NCI-H187 treated with DMSO at 0.1 percent for 48 hours (cell line): ENCODE measurements at places on chromosomes 12 and 14.

DNA sequence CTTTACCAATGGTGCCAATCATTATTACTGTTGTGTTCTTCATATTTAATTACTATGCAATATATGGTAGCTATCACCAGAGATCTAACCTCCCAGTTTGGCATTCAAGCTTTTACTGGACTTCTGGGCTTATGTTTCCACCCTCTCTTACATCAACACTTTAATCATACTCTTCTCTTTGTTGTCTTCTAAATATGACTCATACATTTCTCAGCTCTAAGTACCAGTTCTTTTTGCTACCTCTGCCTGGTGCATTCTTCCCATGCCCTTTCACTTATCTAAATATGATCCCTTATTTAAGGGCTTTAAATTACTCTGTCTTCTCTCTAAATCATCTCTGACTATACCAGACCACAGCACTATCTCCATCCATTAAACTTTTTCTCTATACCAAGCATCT, 246.1 kb upstream of the CCDC196 start:
- DNase-seq, result no peak

GRCh38 chr12:47121146-47121545, 41.4 kb upstream of the AMIGO2 start:
- DNase-seq, result no peak

GRCh38 chr14:21711360-21711961, 37.8 kb upstream of the OR4E1 start:
- DNase-seq, result peak; percentile 27

- DNase-seq, result no peak
These were observed 28.3 kb downstream of the ATF7IP start for GRCh38 chr12:14393751-14394150.

- DNase-seq, result no peak
These were observed 34.9 kb upstream of the ZNF740 start for GRCh38 chr12:53145383-53146260.

DNA sequence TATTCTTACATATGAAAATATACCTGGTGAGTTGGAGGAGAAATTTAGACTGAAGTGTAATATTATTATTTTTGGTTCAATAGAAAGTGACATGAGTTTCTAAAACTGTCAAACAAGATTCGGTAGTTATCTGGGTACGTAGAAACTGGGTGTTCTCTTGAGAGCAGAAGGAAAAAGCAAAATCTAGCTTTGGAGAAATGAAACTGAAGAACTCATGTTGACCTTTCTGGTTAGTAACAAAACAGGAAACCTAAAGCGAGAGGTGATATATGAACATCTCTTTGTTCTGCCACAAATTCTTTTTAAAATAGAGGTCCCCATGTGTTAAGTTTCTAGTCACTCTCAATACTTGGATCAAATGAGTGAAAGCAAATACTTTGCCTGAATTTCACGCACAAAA, 401.7 kb downstream of the TRHDE start:
- DNase-seq, result no peak

- no peak for DNase-seq
These were observed 519.7 kb upstream of the TBX3 start for GRCh38 chr12:115203701-115204100.

DNA sequence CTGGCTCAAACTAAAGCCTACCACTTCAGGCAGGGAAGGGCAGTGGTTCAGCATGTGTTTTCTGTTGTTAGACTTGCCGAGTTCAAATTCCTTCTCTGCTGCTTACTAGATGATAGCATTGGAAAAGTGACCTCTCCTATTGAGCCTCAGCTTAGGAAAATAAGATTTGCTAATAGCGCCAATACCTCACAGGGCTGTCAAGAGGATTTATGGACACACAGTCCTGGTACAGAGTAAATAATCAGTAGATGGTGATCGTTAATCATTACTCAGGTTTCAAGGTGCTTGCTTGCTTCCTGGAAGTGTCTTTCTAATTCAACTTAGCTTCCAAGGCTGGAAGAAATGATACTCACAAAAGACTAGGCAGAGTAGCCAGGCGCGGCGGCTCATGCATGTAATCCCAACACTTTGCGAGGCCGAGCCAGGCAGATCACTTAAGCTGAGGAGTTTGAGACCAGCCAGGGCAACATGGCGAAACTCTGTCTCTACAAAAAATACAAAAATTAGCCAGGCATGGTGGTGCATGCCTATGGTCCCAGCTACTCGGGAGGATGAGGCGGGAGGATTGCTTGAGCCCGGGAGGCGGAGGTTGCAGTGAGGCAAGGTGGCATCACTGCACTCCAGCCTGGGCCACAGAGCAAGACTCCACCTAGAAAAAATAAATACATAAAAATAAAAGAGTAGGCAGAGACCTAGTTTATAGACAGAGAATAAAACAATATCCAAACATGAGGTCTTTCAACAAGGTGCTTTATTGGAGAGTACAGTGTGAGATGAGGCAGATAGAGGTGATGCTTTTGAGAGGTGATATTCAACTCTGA, 6.0 kb downstream of the PLA2G1B start:
- no peak for DNase-seq

DNA sequence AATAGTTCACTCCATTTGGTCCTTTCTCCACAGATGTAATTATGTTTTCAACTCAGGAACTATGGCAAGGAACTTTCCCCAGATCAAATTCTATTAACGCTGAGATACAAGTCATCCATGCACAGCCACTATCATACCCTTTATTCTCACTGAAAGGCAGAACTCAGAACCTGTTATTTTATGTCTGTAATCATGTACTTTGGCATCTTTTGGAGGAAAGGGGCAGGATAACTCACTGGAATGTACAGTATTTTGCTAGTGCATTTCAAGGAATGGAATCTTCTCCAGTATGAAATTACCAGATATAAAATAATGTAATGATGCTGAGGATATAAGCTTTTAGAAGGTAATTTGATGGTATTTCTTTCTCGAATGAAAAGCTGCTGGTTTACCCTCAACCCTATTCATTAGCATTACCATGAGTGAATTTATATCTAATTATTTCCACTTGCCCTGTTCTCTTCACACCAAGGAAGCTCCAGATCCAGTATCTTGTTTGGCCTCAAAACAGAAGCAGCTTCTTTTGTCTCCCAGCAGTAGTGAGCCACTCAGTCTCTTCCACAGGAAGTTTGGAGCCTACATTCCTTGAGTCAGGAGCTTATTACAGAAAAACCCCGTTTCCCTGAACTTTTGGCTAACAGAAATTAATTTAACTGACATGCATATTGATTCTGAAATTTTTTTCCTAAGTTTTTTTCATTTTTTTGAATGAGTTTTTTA, 10.0 kb upstream of the AMHR2 start:
- no peak for DNase-seq

- no peak for DNase-seq
These were observed 47.7 kb upstream of the FAM181A start for GRCh38 chr14:93879362-93879983.

- DNase-seq, result no peak
These were observed 59.9 kb downstream of the SLC6A12 start for GRCh38 chr12:154058-154457.

DNA sequence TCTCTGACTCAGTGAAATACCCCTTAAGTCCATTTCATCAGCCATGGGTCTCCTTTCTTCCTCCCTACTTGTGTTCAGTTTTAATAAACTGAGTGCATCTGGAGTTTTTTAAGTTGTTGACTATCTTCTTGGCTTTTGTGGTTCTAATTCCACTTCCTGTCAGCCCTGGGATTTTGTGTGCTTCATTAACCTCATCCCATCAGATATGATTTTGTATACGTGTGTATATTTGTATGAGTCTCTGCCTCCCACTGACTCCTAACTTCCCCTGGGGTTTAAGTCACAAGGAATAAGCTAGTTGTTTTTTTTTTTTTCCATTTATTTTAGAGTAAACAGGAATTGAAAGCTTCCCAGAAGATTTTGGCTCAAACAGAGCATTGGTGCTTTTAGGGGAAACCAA, 62.7 kb downstream of the TTLL5 start:
- no peak for DNase-seq

DNA sequence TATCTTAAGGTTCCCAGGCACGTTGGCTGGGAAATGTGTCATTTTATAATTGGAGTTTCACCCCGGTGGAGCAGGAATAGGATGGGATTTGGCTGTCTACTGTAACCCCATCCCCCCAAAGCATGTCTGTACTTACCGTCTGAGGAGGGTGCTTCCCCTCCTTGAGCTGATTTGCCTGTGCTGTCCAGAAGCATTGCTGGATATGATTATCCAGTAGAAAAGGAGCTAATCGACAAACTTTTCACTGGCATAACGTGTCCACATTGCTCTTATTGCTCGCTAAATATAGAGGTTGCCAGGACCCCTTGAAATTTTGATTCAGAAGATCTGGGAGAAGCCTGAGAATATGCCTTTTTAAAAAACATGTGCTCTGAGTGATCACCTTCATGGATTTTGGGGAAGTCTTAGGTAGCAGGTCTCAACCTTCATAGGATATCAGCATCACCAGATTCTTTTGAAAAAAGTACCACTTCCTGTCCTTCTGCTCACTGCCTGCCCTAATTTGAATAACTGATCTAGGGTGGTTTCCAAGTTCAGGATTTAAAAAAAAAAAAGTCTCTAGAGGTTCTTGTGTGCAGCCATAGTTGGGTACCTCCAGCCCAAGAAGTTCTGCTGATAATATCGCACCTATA, 80.4 kb upstream of the KCNA1 start:
- no peak for DNase-seq

- DNase-seq, result no peak
These were observed 89.5 kb upstream of the BCL2L14 start for GRCh38 chr12:11981121-11981733.

DNA sequence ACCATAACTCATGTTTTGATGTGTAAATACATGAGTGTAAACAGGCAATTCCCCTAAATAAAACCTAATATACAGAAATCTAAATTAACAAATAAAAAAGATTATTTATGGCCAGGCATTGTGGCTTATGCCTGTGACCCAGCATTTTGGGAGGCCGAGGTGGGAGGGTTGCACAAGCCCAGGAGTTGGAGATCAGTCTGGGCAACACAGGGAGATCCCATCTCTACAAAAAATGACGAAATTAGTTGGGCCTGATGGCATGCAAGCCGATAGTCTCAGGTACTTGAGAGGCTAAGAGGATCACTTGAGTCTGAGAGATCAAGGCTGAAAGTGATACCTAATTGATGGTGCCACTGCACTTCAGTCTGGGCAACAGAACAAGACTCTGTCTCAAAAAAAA, 48.7 kb downstream of the BCAT1 start:
- no peak for DNase-seq

DNA sequence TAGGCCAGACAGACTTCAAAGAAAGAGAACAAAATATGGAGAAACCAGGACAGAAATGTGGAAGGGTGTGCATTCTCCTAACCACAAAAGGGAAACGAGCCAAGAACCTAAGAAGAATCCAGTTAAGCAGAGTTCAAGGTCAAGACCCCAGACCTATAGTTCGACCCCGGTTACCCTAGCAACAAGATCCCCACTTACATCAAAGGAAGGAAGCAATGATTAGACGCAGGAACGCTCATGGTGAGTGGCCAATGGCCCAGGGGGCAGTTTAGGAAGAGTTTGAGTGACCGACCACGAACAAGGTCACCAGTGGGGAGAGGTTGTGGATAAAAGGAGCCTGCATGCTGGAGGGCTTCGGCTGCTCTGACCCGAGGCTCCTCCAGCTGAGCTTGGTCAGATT, 36.2 kb downstream of the OAS2 start:
- no peak for DNase-seq

GRCh38 chr12:9130244-9130643, 14.5 kb upstream of the A2M start:
- DNase-seq, result no peak

DNA sequence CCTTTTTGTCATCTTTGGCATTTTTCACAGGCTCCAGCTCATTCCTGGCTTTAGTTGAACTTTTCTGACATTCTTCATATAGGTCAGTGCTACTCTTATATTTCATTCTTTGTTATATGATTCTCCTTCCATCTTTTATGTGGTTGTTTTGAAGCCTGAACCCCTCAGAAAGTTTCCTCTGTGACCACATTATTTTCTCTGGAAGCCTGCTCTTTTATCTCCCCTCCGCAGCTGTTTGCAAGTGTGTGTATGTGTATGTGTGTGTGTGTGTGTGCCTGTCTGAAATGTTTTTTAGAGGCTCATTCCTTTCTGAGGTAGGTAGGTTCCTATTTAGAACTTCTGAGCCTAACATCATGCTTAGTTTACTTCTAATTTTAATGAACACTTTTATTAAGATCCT, 47.6 kb downstream of the ANO4 start:
- DNase-seq, result no peak

GRCh38 chr12:131674373-131674772, 36.5 kb upstream of the SFSWAP start:
- no peak for DNase-seq

- peak; percentile 57 for DNase-seq
These were observed 218.7 kb upstream of the TBX3 start for GRCh38 chr12:114902665-114903064.

GRCh38 chr12:56413392-56413791, 35.8 kb downstream of the TIMELESS start:
- DNase-seq, result no peak

GRCh38 chr12:47811581-47812484, 7.9 kb downstream of the HDAC7 start:
- no peak for DNase-seq

DNA sequence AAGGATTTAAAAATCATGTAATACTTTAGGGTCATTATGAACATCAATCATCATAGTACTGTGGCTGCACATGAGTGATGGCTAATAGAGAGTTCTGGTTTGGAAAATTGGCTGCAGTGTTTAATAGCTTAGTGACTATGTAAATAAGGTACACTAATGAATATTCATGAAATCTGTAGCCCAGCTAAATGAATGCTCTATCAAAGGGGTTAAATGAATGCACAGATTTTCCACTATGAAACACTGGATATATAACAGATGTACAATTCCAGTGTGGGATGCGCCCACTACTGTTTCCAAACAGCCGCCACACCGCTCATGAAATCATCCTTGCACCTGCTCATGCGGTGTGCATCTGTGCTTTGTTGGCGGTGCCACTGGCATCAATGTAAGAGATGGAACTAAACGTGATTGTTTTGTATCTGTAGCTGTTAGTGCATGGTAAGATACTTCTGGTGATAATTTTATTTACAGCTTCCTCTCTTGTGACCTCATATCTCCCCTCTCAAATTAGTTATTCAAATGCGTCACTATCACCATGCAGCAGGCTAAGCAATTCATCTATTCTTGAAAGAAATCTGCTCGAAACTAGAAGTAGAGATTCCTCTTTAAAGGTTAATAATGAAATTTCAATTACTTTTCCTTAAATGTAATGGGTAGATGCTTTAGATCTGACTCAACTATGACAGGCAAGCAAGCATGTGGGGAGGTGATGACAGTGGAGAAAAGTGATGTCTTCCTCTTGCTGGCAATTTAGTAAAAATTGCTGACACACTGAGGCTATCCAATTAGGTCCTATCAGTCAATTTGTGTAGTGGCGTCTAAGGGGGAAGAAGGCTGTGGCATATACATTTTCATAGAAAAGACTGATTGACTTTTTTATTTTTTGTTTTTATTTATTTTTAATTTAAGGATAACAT, 433.6 kb downstream of the AEBP2 start:
- no peak for DNase-seq

- no peak for DNase-seq
These were observed 211.9 kb upstream of the TBX3 start for GRCh38 chr12:114895827-114896226.
